ENCODE measurements at places on chromosomes 6 and 20.

- H3K27me3 ChIP-seq, result no peaks in the 10 kb centered on the region
- H3K27ac ChIP-seq, result no peak overlapping the region
- no peaks in the 10 kb centered on the region for H3K36me3 ChIP-seq
- no peak overlapping the region for H3K4me3 ChIP-seq
Observed at GRCh38 chr6:155828989-155829388, 373.4 kb upstream of the NOX3 start.

DNA sequence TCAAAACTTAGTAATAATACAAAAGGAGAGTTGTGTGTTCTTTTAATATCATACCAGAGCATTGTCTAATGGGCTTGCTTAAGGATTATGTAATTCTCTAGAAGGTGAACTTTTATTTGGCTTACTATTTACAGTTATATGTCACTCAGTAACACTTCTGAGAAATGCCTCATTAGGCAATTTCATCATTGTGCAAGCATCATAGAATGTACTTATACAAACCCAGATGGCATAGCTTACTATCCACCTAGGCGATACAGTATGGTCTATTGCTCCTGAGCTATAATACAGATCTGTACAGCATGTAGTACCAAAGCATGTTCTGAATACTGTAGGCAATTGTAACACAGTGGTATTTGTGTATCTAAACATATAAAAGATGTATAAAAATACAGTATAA lies 340.1 kb downstream of the PHF3 start:
- no peak overlapping the region for H3K27ac ChIP-seq
- H3K36me3 ChIP-seq, result no peaks in the 10 kb centered on the region
- no peaks in the 10 kb centered on the region for H3K27me3 ChIP-seq
- no peak for DNase-seq
- H3K4me3 ChIP-seq, result no peak overlapping the region
- H3K4me1 ChIP-seq, result no peaks in the 10 kb centered on the region

GRCh38 chr6:66496659-66497058 lies 789.6 kb upstream of the EYS start:
- H3K27ac ChIP-seq, result no peak overlapping the region
- H3K27me3 ChIP-seq, result no peaks in the 10 kb centered on the region
- no peaks in the 10 kb centered on the region for H3K4me1 ChIP-seq
- DNase-seq, result peak; percentile 2
- H3K4me3 ChIP-seq, result no peak overlapping the region

DNA sequence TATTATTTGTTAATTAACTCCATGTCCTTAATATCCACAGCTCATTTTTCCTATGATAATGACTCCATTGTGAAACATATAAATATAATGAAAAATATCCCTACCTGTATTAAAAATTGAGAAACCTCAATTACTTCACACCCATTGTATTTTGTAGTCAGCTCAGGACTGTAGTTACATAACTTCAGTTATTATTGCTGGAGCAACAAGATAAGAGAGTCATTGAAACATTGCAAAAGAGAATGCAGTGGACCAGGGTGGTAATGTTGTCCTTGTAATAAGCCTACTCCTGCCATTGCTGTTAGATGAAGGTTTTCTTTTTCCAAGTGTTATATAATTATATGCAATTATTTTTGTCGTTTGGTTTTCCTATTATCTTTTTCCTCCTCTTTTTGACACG lies 184.4 kb downstream of the PRL start:
- H3K27me3 ChIP-seq, result no peaks in the 10 kb centered on the region
- H3K36me3 ChIP-seq, result no peaks in the 10 kb centered on the region
- no peaks in the 10 kb centered on the region for H3K4me1 ChIP-seq
- DNase-seq, result no peak
- H3K27ac ChIP-seq, result no peak overlapping the region
- H3K4me3 ChIP-seq, result no peak overlapping the region

GRCh38 chr6:27838945-27839625 lies 73.1 kb downstream of the OR2B2 start:
- peak overlapping the region; percentile 92 for H3K27ac ChIP-seq
- H3K4me3 ChIP-seq, result peak overlapping the region; percentile 86
- no peak for DNase-seq
- peaks cover 17% of the 10 kb centered on the region for H3K4me1 ChIP-seq
- H3K27me3 ChIP-seq, result no peaks in the 10 kb centered on the region
- H3K36me3 ChIP-seq, result peaks cover 5% of the 10 kb centered on the region

- DNase-seq, result peak; percentile 94
- H3K27me3 ChIP-seq, result no peaks in the 10 kb centered on the region
- H3K4me1 ChIP-seq, result peaks cover 62% of the 10 kb centered on the region
- peak overlapping the region; percentile 94 for H3K27ac ChIP-seq
Observed at GRCh38 chr6:157763129-157763903, 59.7 kb upstream of the SNX9 start.

DNA sequence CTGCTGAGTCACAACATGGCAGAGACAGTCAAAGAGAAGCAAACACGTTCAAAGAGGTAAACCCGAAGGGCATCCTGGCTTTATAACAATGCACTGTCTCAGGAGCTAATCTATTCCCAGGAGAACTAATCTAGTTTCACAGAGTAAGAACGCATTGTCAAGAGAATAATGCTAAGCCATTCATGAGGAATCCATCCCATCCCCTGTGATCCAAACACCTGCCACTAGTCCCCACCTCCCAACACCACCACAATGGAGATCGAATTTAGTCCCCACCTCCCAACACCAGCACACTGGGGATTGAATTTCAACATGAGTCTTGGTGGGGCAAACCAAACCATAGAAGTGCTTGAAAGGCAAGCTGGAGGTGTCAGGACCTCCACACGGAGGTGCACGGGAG lies 231.5 kb upstream of the ID4 start:
- H3K27ac ChIP-seq, result no peak overlapping the region
- no peaks in the 10 kb centered on the region for H3K27me3 ChIP-seq
- H3K36me3 ChIP-seq, result no peaks in the 10 kb centered on the region
- H3K4me1 ChIP-seq, result no peaks in the 10 kb centered on the region

DNA sequence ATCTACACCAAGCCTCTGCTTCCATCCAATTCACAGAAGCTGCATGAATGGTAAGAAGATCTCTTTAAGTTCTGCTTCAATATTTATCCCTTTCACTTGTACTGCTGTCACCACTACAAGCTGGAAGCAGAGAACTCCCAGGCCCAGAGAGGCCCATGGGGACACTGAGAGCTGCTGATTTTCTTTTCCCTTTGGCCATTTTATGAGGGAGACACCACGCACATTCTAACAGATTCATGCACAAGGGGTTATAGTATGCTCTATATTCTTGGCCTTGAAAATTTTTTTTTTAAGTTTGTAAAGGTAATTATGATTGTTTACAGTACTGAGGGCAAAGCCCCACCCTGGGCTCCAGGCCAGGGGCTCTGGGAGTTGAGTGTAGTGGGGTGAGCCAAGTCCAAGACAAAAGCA lies 88.4 kb downstream of the MYB start:
- no peaks in the 10 kb centered on the region for H3K27me3 ChIP-seq
- no peaks in the 10 kb centered on the region for H3K4me1 ChIP-seq
- DNase-seq, result no peak
- no peaks in the 10 kb centered on the region for H3K36me3 ChIP-seq
